ENCODE measurements at places on chromosomes 12 and 14.
A peak's percentile ranks its signal among the peaks of the same experiment; 100 is the strongest.

DNA sequence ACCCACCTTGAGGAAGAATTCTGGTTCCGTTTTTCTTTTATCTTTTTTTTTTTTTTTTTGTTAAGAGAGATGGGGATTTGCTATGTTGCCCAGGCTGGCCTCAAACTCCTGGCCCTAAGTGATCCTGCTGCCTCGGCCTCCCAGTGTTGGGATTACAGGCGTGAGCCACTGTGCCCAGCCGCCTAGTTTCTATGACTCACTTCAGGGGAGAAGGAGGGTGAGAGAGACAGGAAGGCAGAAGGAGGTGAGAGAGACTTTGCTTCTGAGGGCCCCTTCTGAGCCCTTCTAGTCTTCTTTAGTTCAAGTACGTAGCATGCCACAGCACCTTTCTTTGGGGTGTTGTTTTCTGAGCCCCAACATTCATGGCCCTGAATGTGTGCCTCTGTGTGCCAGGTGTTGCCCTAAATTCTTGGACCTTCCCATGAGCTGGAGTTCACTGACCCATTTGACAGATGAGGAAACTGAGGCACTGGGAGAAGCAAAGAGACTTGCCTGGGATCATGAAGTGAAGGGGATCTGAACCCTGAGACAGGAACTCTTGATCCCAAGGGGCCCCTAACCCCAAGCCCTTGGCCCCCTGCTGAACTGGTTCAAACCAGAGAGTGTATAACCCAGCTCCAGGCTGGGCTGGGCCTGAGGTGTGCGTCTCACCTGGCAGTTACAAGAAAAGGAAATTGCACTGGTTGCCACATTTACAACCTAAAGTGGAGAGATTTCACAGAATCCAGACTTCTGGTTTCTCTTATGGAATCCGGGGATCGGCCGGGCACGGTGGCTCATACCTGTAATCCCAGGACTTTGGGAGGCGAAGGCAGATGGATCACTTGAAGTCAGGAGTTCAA, 20.8 kb downstream of the SH2B3 start:
- DNase-seq, result no peak

GRCh38 chr12:101823039-101823438, 7.7 kb downstream of the GNPTAB start:
- DNase-seq, result no peak

DNA sequence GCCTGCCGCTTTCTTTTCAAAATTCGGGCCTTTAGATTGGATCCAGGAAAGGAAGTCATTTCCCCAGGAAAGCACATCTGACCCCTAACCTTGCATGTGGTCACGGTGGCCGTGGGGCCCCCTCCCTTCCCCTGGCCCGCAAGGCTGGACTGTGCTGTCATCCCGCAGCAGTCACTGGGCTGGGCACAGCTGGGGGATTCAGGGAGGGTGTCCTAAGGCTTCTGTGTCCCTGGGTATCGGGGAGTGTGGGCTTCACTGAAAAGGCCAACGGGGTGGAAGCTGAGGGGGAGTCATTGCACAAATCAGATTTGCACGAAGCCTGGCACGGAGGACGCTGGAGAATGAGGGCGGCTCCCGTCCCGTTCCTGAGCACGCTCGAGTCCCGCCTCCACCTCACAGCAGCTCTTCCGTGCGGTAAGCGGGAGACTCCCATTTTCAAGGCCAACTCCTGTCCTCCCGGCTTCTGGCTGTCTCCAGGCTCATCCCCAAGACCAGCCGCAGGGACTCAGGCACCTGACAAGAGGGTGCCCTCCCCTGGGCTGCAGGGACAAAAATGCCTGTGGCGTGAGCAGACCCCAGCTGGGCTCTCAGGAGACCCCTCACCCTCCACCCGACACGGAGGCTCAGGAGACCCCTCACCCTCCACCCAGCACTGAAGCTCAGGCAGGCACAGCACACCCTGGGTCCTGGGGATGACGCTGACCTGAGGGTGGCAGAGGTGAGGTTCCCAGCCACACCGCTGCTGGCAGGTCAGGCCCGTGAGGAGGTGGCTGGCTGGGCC, 9.6 kb downstream of the XRCC3 start:
- DNase-seq, result no peak

- no peak for DNase-seq
Observed at GRCh38 chr12:132336451-132337413, 7.3 kb upstream of the GALNT9 start.

DNA sequence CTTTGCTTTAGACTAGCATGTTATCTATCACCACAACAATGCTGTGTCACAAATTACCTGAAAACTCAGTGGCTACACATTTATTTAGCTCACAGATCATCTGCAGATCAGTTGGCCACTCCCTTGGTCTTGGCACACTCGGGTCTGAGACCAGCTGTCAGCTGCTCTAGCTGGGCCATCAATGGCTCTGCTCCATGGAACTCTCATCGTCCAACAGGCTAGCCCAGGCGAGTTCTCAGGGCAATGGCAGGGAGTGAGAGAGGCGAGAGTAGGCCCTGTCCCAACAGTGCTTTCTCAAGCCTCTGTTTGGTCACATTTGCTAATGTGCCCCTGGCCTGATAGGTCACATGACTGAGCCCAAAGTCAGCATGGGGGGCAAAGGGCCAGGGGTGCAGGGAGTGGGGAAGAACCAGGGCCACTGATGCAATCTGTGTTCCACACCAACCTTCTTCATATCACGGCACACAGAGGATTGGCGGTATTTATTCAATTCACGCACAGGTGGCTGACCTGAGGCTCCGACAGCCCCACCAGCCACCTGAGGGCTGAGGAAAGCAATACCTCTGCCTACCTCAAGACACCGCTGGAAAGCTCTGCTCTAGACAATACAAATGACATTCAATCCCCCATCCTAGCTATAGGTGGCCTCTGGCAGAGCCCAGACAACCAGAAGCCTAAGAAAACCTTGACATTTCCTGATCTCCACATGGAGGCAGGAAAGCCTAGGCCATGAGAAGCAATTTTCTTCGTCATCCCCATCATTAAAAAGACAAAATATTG, 82.5 kb downstream of the NT5DC3 start:
- DNase-seq, result no peak

GRCh38 chr14:103085106-103086091, 1.4 kb downstream of the LBHD2 start:
- no peak for DNase-seq

DNA sequence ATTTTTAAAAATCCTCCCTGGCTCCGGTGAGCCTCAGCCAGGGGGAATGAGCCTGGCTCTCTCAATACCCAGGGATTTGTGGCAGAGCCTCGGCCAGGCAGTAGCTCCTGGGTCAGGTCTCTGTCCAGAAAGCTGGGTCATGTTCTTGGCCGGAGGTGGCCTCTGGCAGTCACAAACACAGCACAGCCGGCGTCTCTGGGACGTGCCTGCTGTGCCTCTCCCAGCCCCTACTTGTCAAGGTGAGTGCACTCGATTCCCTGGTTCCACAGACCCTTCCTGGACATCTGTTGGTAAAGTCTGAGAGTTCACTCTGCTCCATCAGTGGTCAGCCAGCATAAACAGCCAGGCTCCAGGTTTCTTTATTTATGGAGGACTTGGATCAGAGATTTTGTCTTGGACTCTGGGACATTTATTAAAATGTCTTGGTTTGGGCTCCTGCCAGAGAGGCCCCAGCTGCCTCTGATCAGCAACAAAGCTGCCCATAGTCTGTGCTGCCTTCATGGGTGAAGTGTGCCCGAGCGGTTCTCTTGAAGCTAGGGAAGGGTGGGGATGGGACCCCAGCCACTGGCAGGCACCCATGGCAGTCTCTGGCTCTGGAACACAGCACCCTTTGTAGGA, 56.7 kb downstream of the DGLUCY start:
- no peak for DNase-seq

GRCh38 chr14:24853446-24853845, 196.5 kb downstream of the STXBP6 start:
- no peak for DNase-seq

DNA sequence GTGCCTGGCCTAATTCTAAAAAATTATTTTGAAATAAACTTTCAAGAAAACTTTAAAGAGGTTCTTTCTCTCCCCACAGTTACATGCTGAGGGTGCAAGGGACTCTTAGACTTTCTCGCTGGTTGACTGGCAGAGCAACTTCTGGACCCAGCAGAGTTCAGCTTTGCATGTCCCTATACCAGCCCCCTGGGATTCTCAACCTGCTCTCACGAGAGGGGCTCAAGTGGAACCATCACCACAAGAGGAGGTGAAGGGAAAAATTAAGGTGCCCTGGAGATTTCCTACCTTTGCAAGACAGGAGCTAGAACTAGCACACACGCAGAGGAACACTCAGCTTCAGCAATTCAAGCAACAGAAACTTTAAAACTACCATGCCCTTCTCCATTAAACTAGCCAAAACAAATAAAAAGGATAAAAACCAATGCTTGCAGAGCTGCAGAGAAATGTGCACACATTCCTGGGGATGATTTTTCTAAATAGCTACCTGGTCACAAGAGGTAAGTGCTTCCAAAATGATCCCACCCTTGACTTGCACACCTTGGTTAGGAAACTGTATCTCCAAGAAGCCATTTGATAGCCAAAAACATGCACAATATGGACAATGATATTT, 2.5 kb downstream of the HVCN1 start:
- DNase-seq, result no peak

DNA sequence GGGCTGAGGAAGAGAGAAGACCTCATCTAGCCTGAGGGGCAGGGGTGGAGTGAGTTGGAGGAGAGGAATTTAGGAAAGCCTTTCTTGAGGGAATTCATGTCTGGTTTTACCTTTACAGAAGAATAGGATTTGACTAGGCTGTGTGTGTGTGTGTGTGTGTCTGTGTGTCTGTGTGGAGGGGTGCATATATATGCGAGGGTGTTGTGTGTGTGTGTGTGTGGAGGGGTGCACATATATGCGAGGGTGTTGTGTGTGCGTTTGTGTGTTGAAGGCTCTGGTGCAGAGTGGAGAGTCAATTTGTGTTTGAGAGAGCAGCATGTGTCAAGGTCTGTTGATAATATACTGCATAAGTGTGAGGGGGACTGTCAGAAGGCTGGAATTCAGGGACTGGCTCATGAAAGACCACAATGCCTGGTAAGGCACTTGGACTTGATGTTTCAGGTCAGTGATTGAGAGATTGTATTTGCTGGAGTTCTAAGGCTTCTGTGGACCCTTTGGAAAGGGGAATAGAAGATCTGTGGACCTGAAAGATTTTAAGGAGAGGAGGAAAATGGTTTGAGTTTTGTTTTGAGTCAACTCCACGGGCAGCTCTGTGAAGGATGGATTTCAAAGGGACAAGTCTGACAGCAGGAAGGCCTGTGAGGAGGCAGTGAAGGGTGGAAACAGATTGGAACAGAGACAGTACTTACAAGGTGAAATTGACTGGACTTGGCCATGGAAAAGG, 34.6 kb downstream of the TBC1D30 start:
- DNase-seq, result no peak

GRCh38 chr12:2628401-2628800, 166.4 kb upstream of the FKBP4 start:
- no peak for DNase-seq

DNA sequence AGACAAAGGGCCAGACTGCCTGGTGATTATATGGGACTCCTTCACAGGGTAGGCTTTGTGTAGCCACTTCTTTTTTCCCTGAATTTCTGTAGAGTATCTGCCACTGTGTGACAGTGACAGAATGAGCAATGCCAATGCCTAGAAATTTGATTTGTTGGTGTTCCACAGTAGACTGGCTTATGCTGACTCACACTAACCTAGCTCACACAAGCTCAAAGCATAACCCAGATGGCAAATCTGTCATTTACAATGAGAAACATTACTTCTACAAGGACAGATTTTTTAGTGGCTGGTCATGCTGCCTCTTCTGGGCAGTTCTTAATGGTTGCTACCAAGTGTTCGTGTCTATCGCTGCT, 15.9 kb downstream of the CFAP251 start:
- DNase-seq, result no peak

DNA sequence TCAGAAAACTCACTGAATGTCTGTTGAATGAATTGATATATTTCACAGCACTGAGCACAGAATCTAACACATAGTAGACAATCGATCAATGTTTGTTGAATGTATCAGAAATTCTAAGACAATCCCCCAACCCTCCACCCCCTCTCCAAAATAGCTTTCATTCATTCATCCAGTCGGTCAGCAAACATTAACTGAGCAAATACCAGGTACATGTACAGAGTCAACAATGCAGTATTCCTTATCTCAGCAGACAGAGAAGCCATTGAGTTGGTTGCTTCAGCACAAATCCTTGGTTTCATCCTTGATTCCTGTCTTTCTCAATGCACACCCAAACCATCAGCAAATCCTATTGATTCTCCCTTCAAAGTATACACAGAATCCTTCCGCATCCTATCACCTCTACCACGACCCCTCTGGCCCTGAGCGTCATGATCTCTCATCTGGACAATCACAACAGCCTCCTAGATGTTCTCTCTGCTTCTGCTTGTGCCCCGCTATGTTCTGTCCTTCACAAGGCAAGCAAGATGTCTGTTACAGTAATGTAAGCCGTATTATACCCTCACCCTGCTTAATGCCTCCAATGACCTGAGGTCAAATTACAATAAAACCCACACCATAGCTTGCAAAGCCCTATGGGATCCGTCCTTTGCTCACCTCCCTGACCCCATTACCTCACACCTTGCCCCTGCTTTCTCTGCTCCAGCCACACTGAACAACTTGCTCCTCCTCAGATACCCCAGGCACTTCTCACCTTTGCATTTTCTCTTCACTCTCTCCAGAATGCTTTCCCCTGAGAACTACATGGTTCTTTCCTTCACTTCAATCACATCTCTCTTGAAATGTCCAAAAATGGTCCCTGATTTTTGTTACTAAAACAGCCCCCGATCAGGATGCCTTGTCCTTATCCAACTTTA, 738.1 kb upstream of the TBX3 start:
- DNase-seq, result no peak

DNA sequence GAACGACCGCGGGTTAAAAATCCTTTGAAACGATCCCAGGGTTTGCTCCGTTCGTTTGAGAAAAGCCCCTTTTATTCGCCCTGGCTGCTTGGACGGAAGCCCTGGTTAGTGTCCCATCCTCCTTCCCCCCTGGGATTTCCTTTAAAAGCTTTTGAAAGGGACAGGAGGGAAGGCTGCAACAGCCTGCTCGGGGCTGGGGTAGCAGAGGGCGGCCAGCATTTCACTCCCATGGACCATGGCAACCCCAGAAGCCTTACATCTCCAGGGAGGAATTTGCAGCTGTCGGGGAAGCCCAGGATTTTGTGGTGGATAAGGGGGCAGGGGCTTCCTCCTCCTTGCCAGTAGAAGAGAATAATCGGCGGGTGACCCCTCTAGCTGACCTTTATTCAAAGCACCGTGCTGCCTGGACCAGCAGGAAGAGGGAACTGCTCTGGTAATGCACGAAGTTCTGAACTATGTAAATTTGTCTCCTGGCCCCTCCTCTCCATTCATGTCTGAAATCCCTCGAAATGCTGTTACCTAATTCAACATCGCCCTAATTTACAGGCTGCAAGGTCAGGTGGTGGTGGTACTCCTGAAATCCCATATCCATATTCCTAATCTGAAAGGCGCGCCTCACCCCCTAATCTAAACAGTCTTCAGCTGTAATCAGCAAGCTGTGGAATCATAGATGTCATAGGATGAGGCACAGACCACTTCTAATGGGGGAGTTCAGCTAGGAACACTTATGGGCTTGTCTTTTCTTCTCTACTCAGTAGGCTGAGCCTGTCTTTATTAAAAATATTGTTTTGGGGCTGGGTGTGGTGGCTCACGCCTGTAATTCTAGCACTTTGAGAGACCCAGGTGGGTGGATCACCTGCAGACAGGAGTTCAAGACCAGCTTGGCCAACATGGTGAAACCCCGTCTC, 1.0 kb upstream of the CLIP1 start:
- DNase-seq, result no peak

- DNase-seq, result peak; percentile 65
Observed at GRCh38 chr12:4273652-4274395, at the start of gene CCND2. Gene CCND2 (plus strand): TSS chr12:4273762. CDS start chr12:4274041, 279 bp downstream.

GRCh38 chr12:48788854-48789775, at the start of gene ADCY6:
Gene ADCY6 (minus strand): TSS chr12:48789089. CDS start chr12:48783434, 5,655 bp downstream.
- no peak for DNase-seq
